IPS DF 6.9 (cell line): ENCODE measurements at places on chromosomes 16 and 17.

GRCh38 chr17:61555127-61555566 lies 35.9 kb downstream of the NACA2 start:
- DNase-seq, result no peak

DNA sequence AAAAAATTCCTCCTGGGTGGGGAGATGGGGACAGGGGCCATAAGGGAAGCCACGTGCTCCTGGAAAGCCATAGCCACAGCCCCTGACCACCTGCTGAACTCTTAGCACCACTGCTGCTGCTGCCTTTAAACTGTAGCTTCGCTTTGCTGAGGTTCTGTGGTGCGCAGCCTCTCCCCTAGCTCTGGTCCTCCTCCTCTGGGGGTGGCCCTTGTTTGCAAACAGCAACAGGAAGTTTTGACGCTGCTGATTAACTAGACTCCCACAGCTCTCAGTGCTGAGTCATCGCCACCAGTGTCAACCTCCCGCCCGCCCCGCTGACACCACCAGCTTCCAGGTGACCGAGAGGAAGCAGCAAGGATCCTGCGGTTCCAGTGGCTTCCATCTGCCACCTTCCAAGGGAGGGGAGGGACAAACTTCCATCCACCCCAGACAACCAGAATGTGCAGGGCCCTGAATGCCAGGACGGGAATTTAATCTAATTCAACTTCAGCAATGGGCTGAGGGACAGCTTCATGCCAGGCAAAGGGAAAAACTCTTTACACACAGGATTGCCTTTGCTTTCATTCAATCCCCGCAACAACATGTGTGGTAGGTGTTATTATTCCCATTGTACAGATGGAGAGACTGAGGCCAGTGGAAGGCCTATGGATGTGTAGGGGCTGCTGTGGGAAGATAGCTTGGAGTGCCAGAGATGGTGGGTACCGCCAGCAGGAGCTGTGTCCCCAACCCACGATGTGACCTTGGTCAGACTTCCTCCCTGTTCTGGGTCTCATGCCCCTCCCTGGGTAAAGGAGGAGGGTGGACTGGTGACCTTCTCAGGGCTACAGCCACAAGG lies 8.1 kb upstream of the KIFC3 start:
- no peak for DNase-seq

DNA sequence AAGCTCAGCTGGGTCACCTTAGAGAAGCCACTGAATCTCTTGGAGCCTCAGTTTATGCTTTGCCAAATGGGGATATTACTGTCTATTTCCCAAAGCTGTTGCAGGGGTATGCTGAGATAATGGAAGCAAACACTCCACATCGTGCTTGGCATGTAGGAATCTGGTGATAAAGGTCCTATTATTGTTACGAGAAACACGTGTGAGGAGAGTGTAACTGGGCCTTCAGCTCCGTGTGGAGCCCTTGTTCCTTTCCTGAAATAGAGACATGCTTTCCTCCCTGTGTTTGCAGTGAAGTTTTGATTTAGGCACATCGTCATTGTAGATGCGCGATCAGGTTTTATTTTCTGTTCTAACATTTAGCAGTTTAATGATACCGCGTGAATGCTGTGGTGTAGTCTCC lies 292.4 kb downstream of the CPPED1 start:
- DNase-seq, result no peak

DNA sequence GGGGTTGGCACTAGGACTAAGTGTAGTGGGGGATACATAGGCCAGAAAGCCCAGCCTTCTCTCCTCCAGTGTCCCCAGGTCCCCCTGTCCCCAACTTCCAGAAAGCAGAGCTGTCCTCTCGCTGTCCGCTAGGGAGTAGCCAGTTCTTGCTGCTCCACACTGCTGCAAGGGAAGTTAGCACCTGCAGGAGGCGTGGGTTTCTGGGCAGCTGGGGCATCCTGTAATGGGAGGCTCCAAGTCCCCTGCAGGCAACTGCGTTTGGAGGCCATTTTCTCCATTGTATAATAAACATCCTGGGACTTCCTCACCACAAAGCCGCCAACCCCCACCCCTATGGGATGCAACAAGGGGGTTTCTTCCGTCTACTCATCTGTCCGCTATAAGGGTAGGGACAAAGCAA lies 1.7 kb downstream of the RPRML start:
- DNase-seq, result peak; percentile 76

GRCh38 chr16:6335072-6335471 lies 997.6 kb upstream of the RBFOX1 start:
- DNase-seq, result peak; percentile 54

DNA sequence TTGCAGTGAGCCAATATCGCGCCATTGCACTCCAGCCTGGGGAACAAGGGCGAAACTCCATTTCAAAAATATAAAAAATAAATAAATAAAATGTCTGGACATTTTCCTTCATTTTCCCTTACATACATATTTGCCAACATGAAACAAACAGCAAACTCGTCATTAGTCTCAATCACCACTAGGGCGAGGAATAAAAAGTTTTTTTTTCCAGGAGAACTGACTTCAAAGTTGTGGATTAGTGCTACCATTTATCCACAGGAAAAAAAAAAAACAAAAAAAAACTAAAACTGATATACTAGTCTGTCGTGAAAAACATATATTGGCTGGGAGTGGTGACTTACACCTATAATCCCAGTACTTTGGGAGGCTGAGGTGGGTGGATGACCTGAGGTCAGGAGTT lies 77.0 kb upstream of the MTMR4 start:
- DNase-seq, result no peak

DNA sequence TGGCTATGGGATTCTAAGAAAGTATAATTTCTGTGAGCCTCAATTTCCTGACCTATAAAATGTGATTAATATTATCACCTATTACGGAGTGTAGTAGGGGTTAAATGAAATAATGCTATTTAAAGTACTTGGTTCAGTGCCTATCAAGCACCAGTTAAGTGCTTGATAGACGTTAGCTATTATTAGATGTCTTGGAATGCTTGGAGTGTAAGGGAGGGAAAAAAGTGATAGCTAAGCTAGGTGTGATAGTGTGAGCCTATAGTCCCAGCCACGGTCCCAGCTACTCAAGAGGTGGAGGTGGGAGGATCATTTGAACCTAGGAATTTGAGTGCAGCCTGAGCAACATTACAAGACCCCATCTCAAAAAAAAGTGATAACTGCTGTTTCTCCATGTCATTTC lies 7.5 kb downstream of the ORC6 start:
- DNase-seq, result no peak

DNA sequence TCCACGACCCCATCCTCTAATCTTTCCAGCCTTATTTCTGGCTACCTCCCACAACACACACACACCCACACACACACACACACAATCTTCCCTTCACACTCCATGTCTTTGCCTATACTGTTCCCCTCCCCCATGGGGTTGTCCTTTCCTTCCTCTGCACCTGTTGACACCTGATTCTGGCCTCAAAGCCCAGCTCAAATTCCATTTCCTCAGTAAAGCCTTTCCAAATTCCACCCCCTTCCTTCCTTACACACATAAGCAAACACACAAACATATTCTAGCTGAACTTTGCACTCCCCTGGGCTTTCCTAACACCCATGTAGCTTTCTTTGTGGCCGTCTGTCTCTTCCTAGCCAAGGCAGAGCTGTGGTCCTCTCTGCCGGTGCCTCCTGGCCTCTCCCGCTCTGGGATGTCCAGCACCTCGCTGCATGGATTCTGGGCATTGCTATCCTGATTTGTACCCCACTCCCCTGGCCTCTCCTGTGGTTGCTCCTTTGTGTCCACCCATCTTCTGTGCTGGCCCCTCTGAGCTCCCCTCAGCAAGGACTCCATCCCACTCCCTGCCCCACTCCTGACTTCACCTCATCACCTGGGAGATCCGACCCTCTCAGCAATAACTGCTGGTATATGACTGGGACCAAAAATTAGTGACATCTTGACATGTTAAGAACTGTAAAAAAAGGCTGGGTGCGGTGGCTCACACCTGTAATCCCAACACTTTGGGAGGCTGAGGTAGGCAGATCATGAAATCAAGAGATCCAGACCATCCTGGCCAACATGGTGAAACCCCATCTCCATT lies 8.4 kb upstream of the SRCIN1 start:
- DNase-seq, result no peak

GRCh38 chr17:15384142-15384787 lies 42.9 kb upstream of the TEKT3 start:
- no peak for DNase-seq

- no peak for DNase-seq
Measured at GRCh38 chr17:7183433-7184090, 4.4 kb upstream of the ASGR1 start.

- DNase-seq, result no peak
Measured at GRCh38 chr16:73384506-73385089, 336.7 kb upstream of the ZFHX3 start.

DNA sequence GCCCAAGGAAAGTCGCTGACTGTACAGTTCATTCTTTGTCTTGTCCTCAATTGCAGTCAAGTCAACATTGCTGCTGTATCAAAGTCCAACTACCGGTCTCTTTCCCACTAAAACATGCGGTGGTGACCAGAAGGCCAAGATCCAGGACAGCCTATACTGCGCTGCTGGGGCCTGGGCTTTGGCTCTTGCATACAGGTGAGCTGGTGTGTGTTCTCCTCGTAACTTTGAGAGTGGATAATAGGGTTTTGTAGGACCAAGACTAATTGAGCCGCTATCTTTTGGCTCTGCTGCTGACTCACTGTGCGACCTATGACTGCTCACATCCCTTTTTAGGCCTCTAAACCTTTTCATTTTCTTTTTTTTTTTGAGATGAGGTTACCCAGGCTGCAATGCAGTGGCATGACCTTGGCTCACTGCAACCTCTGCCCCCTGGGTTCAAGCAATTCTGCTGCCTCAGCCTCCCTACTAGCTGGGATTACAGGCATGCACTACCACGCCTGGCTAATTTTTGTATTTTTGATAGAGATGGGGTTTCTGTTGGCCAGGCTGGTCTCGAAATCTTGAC lies 38.7 kb downstream of the PHKB start:
- DNase-seq, result no peak

DNA sequence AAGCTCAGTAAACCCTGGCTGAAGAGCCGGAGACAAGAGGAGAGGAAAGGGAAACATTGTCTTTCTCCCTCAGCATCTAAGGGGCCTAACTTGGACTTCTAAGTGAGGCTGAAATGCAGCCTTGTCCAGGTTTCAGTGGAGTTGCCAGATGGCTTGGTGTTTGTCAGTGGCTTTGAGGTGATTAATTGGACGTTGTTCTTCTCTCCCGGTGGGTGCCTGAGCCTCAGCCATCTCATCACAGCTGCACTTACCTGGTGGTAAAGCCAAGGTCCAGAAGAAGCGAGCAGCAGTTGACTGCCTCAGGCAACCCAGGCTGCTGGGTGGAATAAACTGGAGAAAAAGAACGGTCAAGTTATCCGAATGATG lies 202.2 kb upstream of the NLRP1 start:
- DNase-seq, result no peak

DNA sequence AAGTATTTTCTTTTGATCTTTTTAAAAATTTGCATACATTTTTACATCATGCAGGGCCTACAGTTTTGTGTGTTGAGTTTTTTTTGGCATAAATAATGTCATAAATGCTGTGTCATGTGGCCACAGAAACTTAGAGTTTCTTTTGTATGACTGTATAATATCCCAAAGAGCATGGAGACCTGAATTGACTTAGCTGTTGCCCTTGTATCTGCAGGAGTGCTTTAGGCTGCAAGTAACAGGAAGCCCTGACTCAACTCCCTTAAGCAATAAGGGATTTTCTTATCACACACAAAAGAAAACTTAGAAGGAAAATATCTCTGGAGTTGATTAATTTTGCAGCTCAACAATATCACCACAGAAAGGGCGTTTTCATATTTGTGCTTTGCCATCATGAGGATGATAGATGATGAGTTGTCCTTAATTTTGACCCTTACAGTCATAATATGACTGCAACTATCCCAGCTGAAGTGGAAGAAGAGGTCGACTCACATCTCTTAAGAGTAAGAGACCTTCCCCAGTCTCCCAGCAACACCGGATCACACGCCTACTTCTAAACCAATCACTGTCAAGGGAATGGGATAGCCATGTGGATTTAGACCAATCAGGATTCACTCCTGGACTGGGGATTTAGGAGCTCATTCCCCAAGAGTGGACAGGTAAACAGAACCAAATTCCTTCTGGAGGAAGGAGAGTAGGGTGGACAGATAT lies 138.9 kb downstream of the GSG1L start:
- DNase-seq, result no peak

DNA sequence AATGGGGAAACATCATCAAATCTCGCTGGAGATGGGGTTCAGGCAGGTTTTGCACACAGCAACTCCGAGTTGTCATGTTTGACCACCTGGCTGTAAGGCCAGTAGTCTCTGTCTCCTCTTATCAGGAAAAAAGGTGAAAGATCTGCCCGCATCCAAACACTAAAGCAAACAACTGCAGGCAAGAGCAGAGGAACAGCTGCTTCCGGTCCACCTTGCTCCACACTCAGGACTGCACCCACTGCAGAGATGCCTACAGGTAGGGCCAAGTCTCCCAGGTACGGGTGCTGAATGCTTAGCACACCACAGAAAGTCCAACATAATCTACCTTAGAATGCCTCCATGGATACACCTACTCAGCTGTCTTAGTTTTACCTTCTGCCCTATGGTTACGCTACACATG lies 7.3 kb downstream of the TEX2 start:
- DNase-seq, result no peak

- no peak for DNase-seq
Measured at GRCh38 chr17:45757431-45758218, 26.5 kb upstream of the CRHR1 start.

GRCh38 chr16:50592996-50593395 lies 44.8 kb downstream of the NKD1 start:
- DNase-seq, result no peak

GRCh38 chr16:87874639-87875427 lies 5.5 kb upstream of the SLC7A5 start:
- no peak for DNase-seq

- DNase-seq, result no peak
Measured at GRCh38 chr16:77807-78443, at the start of gene MPG. MPG (plus strand) TSS chr16:78225; CDS start chr16:78310, 85 bp downstream.

DNA sequence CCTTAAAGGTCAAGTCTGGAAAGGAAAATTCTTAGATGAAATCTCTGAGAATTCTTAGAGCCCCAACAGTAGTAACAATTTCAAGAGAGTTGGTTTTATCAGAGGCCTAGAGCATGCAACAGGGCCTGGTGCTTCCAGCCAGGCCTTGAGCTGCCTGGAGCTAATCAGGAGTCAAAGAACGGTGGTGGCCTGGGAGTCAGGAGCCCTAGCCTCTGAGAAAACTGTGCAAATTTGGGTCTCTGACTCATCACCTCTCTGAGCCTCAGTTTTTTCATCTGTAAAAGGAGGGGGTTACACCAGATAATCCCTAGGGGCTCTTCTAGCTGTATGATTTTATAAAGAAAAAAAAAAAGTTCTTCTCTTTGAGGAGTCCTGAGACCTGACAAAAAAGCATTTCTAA lies 227.3 kb upstream of the RPL38 start:
- no peak for DNase-seq

- DNase-seq, result no peak
Measured at GRCh38 chr17:18187226-18187625, 3.6 kb downstream of the ALKBH5 start.

- DNase-seq, result no peak
Measured at GRCh38 chr17:4950075-4950745, 709 bp upstream of the ENO3 start.

DNA sequence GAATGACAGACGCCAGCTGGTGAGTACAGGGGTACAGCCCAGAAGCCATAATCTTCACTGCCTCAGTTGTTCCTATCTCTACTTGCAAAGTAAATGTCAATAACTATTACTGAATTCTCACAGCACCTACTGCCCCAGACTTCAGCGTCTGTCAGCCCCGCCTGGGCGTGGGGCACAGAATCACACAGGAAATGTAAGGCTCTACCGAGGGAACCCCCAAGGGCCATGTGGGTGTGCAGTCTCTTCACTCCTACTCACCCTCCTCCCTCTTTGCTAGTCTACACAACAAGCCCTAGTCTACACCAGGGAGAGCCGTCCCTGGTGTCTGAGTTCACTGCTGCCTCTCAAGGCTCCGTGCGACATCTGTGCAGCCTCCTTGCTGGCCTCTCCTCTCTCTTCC lies 4.5 kb downstream of the NPTX1 start:
- no peak for DNase-seq
